ENCODE measurements at places on chromosomes 7 and 10.

- peak; percentile 73 for DNase-seq
Observed at GRCh38 chr7:8190119-8190895, 71.7 kb downstream of the ICA1 start.

GRCh38 chr10:49275896-49276295, 23.1 kb upstream of the C10orf71 start:
- DNase-seq, result no peak

GRCh38 chr10:5550621-5551530, 26.1 kb downstream of the CALML3 start:
- DNase-seq, result no peak

DNA sequence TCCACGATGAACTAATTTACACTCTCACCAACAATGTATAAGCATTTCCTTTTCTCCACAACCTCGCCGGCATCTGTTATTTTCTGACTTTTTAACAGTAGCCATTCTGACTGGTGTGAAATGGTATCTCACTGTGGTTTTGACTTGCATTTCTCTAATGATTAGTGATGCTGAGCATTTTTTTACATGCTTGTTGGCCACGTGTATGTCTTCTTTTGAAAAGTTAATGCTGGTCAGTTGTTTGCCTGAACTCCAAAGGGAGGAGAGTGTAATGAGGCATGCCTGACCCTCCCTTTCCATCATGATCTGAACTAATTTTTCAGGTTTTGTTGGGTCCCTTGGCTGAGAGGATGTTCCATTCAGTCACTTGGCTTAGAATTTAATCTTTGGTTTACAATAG, 50.7 kb upstream of the SVIL start:
- DNase-seq, result no peak

DNA sequence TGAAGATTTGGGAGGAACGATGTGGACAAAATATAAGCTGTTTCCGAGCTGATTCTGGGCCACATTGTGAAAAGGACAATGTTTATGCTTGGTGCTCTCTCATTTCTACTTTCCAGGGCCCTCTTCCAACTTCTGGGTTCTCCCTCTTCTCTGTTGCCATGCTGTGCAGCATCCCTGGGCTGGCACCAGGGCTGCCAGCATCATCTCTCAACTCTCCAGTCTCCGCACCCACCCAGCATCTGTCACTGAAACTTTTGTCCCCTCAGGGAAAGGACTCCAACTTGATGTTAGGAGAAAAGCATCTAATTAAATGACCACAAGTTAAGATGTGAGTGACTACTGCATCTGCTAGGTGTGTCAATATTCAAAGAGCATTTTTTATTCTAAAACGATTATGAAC, 26.7 kb downstream of the CFAP58 start:
- DNase-seq, result no peak

- DNase-seq, result no peak
Observed at GRCh38 chr7:29249860-29250259, 55.3 kb downstream of the CHN2 start.

DNA sequence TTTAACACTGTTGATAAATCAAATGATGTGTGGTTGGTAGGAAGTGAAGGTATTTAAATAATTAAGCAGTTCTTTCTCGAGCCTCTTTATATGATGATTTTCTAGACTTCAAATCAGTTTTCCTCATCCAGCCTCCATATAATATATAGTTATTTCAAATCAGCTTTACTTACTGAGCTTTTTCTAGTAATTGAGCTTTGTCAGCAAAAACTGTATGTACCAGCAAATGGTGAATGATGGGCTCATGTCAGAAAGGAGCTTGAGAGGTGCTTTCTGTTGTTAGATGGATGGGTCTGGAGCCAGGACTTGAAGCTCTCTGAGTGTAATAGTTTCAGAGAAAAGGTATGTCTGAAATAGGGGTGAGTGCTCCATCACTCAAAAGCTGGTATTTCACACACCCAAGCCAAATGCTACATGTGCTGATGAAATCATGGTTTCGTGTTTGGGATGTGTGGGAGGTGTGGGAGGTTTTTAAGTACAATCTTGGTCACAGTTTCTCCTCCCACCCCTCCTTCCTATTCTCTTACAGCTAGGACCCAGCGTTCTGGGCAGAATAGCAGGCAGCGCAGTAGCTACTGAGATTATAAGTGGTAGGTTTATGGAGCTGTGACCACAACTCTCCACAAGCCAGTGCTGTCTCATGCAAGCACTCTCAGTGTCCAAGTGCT, 55.8 kb downstream of the LRMDA start:
- DNase-seq, result no peak

GRCh38 chr7:131012477-131013031, 278.5 kb upstream of the KLF14 start:
- DNase-seq, result no peak

- peak; percentile 27 for DNase-seq
Observed at GRCh38 chr10:116490028-116490662, 55.6 kb upstream of the PNLIP start.

All from cardiac fibroblast (primary cell).